ENCODE measurements at places on chromosomes 5 and 9. TPM values are rescaled to one million over a fixed set of nuclear protein-coding genes. Genes with fewer than 3 reads are reported as not detected.

The PCDHA13 gene
- not detected for polyA plus RNA-seq

- DNase-seq: no peak
Measured at GRCh38 chr9:89865357-89865756, 260.5 kb downstream of the GADD45G start.

DNA sequence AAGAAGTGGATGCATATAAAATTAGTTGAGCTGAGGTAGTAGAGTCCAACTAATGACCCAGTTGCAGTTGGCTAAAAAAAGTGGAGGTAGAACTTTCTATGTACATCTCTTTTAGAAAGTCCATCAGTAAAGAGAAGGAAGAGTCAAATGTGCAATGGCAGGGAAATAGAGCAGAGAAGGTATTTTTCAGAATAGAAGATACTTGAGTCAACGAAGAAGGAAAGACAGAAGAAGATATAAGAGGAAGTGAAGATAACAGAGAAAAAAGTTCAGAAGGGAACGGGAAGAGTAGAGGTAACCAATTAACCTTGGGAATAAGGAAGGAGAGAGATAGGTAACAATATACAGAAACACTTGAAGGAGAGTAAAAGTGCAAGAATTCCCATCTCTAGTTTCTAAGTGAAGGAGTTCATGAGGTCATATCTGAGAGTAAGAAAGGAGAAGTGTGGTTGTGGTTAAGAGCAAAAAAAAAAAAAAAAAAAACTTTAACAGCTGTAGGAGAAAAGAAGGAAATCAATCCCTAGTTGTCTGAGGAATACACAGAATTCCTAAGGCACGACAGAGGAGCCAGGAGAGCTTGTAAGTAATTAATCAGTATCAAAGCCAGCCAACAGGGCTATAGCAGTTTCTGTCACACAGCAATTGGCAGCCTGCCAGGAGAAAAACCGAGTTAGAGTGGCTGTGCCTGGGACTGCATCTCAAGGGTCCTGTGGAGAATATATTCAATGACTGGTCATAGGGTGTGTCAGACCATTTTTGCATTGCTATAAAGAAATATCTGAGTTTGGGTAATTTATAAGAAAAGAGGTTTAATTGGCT, 61.0 kb downstream of the ARL15 start:
- DNase-seq: no peak

DNA sequence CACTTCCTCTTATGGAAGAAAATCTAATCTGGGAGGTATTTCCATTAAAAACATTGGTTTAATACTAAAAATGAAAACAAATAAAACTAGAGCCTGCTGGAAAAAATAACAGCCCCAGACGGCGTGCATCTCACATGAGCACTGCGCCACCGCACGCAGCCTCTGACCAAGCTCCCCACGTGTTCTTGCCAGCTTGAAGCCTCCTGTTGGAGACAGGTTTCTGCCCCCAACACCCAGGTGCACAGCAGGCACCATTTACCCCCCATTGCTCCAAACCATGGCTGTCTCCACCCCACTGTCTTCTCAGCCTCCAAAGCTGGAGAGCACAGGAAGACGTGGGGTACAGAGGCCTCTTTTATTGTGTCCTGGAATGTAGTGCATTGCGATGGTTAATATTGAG, 10.7 kb upstream of the COL5A1 start:
- DNase-seq: no peak

GRCh38 chr9:128882677-128883603, 1.0 kb downstream of the LRRC8A start:
- DNase-seq: peak; percentile 29

- peak; percentile 54 for DNase-seq
Measured at GRCh38 chr5:142324136-142324870, 518 bp downstream of the SPRY4 start.

DNA sequence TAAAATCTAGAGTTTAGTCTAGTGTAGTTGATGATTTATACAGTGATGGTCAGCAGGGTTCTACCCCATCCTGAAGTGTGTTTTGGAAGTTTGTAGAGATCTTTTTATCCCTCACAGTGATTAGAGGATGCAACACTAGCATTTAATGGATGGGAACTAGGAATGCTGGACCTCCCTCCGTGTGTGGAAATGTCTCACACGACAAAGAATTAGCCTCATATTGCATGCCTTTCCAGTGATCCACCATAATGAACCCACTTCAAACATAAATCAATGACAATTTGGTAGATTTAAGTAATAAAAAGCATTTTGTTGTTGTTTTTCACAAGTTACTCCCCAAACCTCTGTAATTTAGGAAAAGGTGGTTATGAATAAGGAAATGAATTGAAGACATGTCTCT, 82.5 kb upstream of the LMNB1 start:
- DNase-seq: no peak

DNA sequence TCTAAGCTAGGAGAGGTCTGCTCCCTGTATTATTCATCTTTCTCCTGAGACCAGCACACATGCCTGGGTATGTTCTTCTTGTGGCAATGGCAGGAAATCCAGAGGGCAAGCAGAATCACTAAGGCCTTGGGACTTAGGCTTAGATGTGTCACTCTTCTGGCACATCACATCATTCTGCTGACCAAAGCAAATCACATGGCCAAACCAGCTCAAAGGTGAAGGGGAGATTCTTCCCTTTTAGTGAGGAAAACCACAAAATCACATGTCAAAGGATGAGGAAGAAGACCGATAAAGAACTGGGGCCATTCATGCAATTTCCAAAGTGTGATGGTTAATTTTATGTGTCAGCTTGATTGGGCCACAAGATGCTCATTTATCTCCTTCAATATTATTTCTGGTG, 5.7 kb upstream of the AGGF1 start:
- no peak for DNase-seq
